NCI-H446 treated with DMSO at 0.1 percent for 48 hours (cell line): ENCODE measurements at places on chromosomes 16 and 17.

GRCh38 chr16:5581428-5581827, 483.8 kb upstream of the EEF2KMT start:
- DNase-seq = no peak

- DNase-seq = no peak
Measured at GRCh38 chr17:12390631-12391030, 275.1 kb upstream of the MYOCD start.

DNA sequence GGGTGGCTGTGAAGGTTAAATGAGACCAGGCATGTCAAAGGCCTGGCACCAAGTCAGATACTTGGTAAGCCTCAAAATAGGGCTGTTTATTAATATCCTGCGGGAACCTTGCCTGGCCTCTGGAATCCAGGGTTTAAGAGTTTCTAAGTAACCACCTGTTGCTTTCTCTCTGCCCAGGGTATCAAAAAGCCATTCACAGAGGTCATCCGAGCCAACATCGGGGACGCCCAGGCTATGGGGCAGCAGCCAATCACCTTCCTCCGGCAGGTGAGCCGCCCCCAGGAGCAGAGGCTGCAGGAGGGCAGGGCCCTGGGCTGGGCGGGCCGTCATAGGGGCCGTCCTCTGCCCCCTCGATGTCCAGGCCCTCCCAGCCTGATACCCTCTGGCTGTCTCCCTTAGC, 13.3 kb downstream of the GPT2 start:
- DNase-seq = no peak

GRCh38 chr16:13940397-13940933, 20.5 kb downstream of the ERCC4 start:
- DNase-seq = no peak

DNA sequence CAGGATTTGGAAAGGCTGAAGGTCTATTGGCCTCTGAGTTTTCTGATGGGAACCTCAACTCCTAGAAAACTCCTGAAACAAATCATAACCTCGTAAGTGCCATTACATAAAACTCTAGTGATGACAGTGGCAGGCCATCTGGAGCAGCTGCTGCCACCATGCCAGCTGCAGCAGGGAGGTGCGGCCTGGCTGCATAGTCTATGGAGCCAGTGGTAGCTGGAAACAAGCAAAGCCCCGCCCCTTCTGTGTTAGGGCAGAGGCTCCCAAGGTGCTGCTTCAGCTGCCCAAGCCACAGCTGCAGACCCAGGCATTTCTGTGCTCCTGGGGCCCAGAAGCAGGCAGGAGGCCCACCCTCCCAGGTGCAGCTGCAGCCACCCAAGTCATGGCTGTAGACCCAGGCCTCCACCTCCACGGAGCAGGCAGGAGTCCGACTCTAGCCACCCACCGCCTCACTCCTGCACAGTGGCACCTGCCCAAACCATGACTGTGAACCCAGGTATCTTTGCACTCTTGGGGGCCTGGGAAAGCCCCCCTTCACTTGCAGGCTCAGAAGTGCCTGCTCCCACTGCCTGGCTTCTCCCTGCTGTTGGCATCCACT, 254.1 kb upstream of the KCNJ16 start:
- no peak for DNase-seq

- no peak for DNase-seq
Measured at GRCh38 chr16:27230562-27231001, 27.3 kb downstream of the KDM8 start.

GRCh38 chr16:50705436-50706110, 12.2 kb downstream of the NOD2 start:
- DNase-seq = no peak
